ENCODE measurements at places on chromosomes 1 and 21.

- no peak for DNase-seq
Measured at GRCh38 chr1:207565546-207566468, 69.8 kb downstream of the CR1 start.

DNA sequence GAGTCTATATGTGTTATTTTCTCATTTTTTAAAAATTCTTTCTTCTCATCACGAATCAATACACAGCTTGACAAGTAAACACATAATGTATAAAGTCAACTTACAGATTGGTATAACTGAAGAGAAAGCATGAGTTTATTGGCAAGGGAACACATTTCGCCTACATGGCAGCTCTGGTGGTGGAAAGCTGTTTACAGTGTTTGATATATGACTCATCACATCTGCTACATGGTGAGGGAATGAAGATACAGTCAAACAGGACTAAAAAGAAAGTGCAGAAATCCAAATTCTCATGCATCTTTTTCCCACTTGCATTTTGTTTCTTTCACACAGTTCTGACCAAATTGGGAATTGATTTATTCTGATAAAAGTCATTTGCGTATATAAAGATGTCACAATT is 122.2 kb upstream of the ADGRL4 start:
- DNase-seq, result no peak

- no peak for DNase-seq
Measured at GRCh38 chr1:11147197-11147770, 41.9 kb upstream of the ANGPTL7 start.

DNA sequence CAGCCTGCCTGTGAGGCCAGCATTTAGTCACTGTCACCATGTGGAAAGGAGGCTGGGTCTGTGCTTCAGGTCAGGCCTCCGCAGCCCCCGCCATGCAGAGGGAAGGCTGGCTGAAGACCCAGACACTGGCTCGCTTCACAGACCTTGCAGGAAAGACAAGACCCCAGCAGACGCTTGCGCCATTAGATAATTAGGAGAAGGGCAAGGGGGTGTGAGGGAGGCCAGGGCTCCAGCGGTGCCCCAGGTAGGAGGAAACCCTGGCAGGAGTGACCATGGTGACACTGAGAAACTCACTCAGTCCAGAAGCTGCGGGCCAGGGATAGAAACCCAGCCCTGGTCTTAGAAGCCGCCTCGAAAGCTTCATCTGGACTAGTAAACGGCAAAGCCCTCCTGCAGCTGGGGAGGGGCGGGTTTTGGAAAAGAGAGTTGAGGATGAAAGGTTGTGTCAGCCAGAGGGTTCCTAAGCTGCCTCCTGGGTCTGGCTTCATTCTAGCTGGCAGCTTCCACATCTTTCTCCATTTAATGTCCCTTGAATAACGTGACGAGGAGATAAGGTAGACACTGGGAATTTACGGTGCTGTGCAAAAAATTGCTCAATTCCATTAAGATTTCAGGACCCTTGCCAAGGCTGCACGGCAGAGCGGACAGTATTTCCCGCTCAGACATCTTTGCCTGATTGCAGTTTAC is 294.1 kb upstream of the VAMP3 start:
- no peak for DNase-seq

GRCh38 chr1:19921310-19921709 is 2.1 kb downstream of the PLA2G2E start:
- DNase-seq, result no peak

GRCh38 chr1:156414461-156415064 is 45.6 kb downstream of the RHBG start:
- DNase-seq, result no peak

DNA sequence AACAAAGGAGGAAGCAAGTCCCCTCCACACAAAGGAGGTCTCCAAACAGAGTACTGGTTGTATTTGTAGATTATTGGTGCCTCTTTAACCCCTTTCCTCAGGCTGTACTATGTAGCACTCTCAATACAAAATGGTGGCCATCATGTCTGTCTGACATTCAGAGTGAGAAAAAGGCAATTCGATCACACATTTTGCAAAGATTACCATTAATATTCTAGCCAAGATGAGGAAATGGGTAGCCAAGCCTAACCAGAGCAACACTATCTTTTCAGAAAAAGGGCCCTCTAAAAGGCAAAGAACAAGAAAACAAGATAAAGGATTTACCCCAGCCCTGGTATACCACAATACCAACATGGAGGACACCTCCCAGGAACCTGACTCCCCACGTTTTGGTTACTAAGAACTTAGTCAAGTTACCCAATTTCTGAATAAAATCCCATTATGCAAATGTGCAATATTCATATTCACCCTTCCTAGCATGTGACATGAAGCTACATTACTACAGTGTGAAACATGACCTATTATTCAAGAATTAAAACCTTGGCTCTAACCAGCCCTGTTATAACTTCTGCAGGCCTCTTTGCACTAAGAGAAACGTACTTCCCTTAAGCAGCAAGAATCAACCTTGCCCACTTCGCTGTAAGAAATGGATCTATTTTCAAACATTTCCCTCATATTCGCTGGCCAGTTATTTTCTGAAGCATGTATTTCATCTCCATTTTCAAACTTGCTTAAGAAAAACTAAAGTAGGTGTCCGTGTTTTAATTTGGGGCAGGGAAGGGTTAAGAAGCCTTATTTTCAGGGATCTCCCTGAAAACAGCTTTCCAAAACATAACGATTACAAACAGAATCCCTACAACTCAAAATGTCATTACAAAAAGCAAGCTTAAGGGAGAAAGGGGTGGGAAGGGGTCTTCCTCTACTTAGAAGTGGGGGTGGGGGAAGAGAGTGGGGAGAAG is 2.1 kb downstream of the KDM5B start:
- no peak for DNase-seq

- no peak for DNase-seq
Measured at GRCh38 chr1:92653605-92654381, 131.1 kb downstream of the EVI5 start.

All from C1 segment of cervical spinal cord (tissue), 14 donors.